ENCODE measurements at places on chromosomes 12 and 14.

DNA sequence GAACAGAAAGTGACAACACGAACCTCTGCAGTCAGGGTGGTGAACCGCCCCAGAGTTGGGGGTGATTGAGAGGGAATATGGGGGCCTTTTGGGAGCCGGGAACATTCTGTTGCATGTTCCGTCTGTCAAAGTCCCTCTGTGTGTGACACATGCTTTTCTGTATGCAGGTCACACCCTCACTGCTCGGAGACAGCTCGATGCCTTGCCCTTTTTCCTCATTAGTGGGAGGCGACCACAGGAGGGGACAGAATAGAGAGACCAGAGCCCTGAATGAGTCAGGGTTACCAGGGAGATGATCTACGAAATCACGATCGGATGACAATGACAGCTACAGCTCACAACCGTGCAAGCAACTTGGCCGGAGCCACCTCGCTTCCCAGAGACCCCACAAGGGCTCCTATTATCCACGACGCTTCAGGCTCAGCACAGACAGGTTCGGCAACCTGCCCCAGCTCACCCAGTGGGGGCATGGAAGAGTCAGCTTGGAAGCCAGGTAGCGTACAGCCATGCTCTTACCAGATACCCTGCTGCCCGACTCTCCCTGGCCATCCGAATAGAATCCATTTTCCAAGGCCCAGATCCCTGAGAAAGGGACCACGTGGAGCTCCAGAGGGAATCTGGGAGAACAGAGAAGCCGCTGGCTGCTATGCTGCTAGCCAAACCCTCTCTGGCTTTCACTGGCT lies 38.8 kb downstream of the TESC start:
- DNase-seq = no peak

DNA sequence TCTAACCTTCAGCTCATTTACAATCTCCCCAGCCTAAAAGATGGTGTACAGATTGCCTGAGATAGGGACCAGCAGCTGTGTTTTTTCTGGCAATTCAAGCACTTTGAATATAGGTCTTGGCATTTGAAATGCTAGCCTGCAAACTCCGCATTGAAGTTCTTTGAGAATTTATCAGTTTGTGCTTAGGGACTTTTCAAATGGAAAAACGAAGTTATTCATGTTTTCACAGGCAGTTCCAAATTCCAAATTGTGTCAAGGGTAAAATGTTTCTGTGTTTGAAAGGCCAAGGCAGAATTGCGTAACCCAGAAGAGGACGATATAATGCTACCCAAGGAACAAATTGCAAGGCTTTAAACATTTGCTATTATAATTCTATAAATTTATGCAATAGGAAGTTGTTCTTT lies 168.9 kb upstream of the RASSF8 start:
- DNase-seq = no peak

DNA sequence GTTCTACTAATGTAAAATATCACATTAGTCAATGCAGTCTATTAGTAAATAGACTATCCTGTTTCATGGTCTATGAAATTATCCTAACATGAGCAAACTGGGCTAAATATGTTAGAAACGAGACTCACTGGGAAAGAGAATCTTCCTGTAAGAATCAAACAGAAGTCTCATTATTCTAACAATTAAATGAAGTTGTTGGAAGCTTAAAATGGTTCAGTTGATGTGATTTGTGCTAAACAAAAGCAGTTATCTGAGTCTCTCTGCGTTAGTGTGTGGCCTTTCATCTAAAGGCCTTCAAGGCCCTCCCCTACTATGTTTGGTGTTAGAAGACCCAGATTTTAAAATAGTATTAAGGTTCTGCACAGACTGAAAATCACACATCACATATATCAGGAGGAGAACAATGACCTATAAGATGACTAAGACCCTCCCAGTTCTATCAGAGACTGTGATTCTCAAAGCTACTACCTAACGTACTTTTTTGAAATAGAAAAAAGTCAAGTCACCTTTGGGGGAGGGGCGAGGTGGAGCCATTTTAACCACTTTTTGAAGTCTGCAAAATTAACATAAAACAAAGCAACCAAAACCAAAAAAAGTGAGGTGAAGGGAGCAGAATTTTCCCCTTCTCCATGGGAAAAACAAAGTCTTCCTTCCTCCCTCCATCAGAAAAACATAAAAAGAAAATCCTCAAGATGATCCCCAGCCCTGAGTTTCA lies 82.3 kb downstream of the DENND5B start:
- no peak for DNase-seq

DNA sequence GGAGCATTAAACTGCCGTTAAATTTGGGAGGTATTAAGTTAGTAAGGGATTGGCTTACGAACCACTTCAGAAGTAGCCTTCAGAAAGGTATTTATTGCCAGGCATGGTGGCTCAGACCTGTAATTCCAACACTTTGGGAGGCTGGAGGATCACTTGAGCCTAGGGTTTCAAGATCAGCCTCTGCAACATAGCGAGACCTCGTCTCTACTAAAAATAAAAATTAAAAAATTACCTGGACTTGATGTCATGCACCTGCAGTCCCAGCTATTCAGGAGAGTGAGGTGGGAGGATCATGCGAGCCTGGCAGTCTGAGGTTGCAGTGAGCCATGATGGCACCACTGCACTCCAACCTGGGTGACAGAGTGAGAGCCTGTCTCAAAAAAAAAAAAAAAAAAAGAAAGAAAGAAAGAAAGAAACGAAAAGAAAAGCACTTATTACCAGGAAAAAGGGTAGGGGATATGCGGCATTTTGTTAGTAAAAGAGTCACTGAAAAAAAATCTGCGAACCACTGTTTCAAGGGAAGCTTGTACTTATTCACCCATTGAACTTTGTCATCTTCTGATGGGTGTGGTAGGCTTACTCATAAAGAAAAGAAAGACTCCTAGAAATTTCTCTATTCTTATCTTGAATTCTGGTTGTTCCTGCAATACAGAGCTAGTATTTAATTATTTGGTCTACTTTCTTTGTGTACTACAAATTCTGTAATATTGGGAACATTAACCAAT lies 33.6 kb upstream of the PLEKHA5 start:
- no peak for DNase-seq

DNA sequence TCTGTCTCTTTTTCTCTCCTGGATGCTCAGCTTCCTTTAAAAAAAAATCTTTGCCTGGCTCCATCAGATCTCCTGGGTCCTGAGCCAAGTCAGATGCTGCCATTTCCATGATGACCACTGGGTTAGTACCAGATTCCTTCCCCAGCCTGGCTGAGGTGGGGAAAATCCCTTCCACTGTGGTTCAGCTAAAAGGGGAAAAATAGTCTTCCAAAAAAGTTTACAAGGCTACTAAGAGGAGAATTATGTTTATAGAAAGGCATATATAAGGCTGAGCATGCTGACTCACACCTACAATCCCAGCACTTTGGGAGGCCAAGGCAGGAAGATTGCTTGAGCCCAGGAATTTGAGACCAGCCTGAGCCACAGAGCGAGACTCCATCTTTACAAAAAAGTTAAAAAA lies 28.4 kb upstream of the GAS2L3 start:
- DNase-seq = no peak

GRCh38 chr12:116313194-116313927 lies 35.9 kb upstream of the MED13L start:
- no peak for DNase-seq

DNA sequence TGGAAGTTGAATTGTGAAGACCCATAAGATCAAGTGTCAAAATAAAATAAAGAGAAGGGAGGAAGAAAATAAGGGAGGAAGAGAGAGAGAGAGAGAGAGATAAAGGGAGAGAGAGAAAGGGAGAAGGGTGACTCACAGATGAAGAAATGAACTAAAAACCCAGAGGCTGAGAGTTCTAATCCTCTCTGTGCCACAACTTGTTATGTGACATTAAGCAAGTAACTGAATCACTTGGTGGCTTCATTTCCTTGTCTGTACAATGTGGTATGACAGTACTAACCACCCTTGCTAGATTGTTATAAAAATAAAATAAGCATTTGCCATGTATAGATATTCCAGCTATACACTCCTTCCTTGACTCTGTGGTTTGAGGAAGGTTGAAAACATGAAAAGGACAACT lies 189.0 kb upstream of the FRMD6 start:
- no peak for DNase-seq

- no peak for DNase-seq
These were observed 142.5 kb downstream of the DPY19L2 start for GRCh38 chr12:63525831-63526230.

DNA sequence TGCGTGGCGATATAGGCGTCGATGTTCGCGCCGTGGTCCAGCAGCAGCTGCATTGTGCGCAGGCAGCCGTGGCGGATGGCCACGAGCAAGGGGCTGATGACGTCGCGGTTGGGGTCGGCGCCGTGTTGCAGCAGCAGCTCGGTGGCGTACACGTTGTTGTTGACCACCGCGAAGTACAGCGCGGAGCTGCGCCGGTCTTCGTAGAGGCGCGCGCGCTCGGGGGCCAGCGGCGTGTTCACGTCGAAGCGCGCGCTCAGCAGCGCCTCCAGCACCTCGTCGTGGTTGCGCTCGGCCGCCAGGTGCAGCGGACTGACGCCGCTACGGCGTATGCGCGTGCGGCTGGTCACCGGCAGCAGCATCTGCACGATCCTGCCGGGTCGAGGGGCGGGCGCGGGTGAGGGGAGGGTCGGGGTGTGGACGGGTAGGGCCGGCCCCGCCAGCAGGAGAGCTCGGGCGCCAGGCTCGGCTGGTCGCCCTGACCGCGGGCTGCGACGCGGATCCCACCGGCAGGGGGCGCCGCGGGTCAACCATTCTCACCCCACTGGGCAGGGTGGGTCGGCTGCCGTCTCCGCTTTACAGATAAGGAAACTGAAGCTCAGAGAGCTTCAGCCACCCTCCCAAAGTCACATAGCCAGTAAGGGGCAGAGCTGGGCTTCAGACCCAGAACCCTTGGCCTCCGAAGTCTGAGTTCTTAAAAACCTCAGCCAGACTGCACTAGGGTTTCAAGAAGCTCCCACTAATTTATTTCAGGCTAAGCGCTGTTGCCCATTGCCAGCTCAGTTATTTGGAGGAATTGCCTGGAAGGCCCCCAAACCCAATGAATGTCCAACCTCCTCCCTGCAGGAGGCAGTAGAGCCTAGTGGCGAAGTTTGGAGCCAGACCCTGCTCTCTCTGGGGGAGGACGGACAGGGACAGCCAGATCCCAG lies 12.4 kb downstream of the FAM181A start:
- DNase-seq = peak; percentile 56

GRCh38 chr14:92945959-92946846 lies 23.3 kb downstream of the CHGA start:
- DNase-seq = peak; percentile 51

DNA sequence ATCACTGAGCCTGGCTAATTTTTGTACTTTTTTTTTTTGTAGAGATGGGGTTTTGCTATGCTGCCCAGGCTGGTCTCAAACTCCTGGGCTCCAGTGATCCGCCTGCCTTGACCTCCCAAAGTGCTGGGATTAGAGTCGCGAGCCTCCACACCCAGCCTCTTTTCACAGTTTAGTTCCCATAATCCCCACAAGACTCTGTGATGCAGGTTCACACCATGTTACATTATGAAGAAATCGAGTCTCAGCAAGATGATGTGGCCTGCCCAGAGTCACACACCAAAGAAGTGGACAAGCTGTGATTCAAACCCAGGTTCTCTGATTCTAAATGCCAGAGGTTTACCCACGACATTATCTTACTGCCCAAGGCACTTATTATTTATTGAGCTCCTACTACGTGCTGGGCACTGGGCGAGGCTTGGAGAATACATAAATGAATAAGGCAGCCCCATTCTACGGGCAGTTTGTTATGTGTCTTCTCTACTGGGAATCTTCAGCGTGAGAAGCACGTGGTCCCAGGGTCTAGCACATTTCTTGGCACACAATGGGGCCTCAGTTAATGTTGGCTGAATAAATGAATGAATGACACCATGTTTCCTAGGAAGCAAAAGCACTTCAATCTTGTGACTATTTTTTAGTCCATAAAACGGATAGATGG lies 23.5 kb upstream of the OASL start:
- DNase-seq = no peak

DNA sequence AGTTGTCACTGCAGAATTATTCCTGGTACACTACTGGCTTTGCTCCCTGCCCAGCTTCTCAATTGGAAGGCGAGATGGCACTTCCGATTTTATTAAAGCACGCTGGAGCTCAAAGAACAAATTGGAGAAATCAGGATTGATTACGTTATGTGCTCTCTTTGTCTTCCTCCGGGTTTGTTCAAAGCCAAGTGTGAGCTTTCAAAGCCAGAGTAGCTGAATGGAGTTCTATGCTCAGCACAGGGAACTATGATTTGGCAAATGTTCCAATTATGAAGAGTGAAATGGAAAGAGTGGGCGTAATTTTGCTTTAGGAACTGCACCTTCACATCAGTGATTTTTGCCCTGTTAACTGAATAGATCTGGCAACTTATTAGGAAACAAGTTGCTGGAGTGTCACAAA lies 72.4 kb downstream of the FLRT2 start:
- no peak for DNase-seq

- DNase-seq = no peak
These were observed 179.2 kb downstream of the CCDC91 start for GRCh38 chr12:28369483-28369882.

All from HCT116 (cell line).